ENCODE measurements at places on chromosomes 11 and 22. TPM values are rescaled to one million over a fixed set of nuclear protein-coding genes. Genes with fewer than 3 reads are reported as not detected.

- DNase-seq = no peak
Observed at GRCh38 chr11:69868871-69869270, 49.7 kb upstream of the FGF3 start.

Gene TRAF6
- total RNA-seq = 16.2 TPM

DNA sequence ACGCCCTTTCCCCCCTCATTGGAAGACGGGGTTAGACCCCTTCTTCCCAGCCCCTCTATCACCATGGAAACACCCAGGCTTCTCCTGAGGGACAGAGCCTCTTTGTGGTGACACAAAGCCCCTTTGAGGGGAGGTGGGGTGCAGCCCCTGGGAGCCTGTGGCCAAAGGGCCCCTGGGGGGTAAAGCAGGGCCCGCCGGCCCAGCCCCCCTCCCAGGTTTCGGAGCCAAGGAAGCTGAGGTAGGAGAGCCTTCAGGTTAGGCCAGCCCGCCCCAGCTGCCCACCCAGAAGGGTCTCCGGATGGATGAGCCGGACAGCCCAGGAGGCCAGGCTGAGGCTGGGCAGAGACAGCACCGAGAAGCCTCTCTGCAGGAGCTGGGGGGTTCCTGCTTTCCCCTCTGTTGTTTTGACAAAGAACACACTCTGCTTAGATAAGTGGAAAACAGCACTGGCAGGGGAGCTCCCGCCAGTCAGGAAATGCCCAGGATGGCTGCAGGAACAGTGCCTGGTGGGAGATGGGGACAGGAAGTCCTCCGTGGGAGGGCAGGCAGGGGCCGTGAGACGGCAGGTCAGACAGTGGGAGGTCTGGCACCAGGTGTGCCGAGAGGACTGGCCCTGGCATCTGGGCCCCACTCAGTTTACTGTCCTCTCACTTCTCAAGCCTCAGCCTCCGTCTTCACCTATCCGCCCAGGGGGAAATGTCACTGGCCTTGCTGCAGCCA, 18.2 kb downstream of the ARVCF start:
- DNase-seq = no peak

DNA sequence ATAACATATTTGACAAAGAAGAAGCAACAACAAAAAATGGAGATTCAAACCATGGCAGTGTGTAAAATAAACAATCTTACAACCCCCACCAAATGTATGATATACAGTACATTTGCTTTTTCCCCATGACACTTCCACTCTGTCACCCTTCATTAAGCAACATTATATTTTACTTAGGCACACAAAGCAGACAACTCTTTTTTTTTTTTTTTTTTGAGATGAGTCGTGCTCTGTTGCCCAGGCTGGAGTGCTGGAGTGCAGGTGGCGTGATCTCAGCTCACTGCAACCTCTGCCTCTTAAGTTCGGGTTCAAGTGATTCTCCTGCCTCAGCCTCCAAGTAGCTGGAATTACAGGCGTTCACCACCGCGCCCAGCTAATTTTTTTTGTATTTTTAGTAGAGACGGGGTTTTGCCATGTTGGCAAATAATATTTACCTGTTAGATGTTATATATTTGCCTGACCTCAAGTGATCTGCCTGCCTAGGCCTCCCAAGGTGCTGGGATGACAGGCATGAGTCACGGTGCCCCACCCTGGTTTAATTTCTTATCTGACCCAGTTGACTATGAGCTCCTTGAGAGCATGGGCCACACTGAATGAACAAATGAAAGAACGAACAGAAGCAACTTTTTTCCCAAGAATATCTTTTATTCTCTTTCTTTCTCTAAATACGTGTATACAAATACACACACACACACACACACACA, 5.5 kb upstream of the PCF11 start:
- no peak for DNase-seq

Gene DDX25
- total RNA-seq = not detected

Gene KRTAP5-10
- not detected for total RNA-seq

GRCh38 chr22:43225609-43226008, 38.7 kb upstream of the TTLL12 start:
- DNase-seq = no peak

Gene SCGB1D2
- not detected for total RNA-seq

DNA sequence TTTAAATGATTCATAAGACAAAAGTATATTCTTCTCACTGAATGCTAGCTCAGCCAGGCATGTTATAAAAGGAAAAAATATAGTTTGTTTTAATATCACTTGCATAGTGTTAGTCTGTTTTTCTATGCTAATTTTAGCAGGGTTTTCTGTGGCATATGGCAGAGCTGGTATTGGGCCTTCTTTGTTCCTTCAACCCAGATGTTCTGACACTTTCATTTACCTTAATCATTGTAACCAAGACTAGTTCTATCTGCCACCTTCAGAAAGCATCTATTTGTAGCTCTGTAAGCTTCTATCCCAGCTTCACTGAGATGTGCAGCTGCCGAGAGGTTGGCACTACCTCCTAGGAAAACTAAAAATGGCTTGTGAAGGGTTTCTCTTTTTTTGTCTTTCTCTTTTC, 338.7 kb downstream of the GUCY1A2 start:
- DNase-seq = no peak

Gene OR56A1
- under 0.01 TPM for total RNA-seq

DNA sequence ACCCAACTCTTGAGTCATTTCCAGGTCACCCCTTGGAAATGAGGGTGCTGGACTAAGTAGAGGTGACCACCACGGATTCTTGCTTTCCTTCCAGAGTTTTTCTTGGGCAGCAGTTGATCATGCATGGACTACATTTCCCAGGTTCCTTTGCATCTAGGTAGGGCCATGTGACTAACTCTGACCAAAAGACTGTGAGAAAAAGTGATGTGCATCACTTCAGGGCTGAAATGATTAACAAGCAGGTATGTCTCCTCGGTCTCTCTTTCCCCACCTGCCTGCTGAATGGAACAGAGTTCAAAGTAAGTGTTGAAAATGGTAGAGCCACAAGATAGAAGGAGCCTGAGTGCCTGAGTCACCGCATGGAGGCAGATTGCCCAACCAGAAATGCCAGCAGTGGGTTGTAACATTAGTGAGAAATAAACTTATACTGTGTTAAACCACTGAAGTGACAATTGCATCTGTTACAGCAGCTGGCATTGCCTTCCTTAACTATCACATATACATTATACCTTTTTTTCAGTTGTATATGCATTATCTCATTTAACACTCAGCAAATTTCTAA, 113.5 kb downstream of the MN1 start:
- no peak for DNase-seq

GRCh38 chr22:44154436-44154942, 26.2 kb upstream of the PARVG start:
- DNase-seq = no peak

DNA sequence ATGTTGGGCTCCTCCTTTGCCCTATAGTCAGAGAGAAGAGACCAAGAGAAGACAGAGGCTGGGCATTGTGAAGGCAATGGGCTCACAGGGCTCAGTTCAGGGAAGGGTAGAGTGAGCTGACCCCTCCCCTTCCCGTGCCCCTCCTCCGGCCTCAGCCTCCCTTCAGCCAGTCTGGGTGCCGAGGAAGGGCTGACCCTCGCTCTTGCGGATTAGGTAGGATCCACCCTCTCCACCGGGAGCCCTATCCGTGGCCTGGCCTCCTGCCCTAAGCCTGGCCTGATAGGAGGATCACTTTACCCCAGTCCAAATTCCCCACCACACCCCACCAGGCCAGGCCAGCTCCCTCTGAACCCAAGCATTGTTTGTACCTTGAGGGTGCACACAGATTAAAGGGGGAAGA, 1.8 kb upstream of the PPP1R14B start:
- DNase-seq = no peak

DNA sequence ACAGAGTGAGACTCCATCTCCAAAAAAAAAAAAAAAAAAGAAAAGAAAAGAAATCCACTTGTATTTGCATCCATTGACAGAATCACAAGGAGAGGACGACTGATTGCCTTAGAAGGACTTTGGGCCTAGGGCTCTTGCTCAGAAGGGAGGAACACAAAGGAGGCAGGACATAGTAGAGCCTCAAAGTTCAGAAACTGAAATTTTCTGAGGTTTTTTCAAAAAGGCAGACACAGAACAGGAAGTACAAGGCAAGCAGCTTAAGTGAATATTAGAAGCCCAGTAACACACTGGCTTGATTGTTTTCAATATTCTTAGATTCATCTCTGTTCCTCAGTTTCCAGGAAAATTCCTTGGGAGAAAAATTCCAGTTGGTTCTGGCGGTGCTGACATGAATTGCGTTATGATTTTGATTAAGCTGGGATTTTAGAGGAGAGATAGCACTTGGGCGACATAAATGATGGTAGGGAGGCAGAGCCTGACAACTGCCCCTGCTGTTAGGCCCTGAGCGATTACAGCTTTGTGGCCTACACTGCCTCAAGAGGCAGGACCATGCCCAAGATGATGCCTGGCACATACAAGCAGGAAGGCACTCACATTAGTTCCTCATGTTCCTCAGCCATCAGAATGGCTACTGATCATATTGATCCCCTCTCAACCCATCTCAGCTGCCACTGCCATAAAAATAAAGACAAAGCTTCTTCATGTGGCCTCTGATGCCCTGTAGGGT, 15.3 kb downstream of the CLPB start:
- DNase-seq = no peak

GRCh38 chr11:75524665-75525432, 892 bp downstream of the GDPD5 start:
- no peak for DNase-seq

Gene NCAPH2
- total RNA-seq = 30.9 TPM

- DNase-seq = no peak
Observed at GRCh38 chr11:106468086-106468485, 390.6 kb downstream of the AASDHPPT start.

- DNase-seq = no peak
Observed at GRCh38 chr11:84857746-84858145, 769.4 kb downstream of the DLG2 start.

DNA sequence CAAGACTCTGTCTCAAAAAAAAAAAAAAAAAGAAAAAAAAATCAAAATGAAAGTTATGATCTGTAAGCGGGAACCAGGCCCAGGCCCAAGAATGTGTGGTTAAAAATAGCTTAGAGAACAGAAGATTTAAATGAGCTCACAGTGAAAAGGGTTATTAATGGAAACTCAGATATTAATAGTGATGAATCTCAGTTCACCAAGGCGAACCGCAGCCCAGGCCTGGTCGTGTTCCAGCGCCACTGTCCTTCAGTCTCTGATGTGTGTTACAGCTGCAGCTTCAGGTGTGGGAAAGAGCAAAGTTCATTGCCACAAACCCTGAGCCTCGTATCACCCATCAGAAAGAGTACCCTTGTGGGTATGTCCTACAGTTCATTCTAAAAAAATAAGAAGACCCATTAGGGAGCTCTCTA, 107.1 kb downstream of the GAB2 start:
- DNase-seq = no peak

DNA sequence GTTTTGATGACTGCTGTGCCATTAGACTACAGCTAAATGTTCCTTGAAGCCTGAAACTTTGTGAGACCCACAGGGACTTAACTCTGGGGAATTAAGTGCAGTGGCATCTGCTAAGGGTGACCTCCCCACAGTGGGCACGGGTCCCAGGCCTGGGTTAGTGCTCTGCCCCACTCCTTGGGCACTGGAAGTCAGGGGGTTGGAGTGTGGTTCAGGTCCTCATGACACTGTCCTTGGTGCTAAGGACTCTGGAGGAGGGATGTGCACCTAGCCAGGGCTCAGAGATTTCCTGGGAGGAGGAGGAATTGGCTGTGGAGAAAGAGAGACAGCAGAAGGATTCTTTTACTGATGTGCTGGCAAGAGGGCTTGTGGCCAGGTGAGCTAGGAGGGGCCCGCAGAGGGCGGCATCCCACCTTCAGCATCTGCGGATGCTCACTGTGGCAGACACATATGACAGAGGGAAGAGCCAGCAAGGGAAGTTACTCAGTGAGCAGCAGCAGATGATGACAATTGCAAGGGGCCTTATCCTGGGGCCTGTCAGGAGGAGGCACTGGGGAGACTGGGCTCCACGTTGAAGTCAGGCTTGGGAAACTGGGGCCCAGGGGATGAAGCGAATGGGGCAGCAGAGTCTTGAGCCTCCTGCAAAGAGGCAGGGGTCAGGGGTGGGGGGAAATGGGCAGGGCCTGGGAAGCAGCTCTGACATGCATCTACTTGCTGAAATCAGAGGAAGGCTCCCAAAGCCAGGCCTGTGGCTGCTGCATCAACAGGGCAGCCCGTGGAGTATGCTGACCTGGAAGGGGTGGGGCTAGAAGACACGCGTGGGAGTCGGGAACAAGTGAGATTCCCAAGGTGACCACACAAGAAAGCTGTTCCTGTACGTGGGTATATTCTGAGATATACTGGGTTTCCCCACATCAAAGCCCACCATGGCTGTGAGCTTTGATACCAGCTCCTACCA, 144.0 kb downstream of the MPPED1 start:
- DNase-seq = no peak

GRCh38 chr22:44211946-44212930, 31.5 kb downstream of the PARVG start:
- DNase-seq = no peak

Gene PHOX2A
- not detected for total RNA-seq

Gene ACR
- 0.76 TPM for total RNA-seq

DNA sequence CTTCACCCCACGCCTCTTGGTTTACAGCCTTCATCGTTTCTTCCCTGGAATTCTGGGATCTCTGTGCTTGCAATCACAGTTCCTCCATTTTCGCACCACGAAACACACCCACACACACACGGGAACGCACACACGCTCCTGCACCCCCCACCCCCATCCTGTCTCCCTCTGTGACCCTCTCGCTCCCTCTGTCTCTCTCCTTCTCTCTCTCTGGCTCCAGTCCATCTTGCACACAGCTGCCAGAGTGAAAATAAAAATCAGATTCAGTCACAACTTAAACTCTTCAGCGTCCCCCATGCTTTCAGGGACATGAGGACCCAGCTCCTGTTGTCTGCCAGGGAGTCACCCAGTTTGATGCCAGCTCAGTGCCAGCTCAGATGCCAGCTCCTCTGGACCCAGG, 3.0 kb downstream of the GAL start:
- DNase-seq = no peak

- no peak for DNase-seq
Observed at GRCh38 chr11:15493066-15493465, 378.3 kb downstream of the INSC start.

- DNase-seq = no peak
Observed at GRCh38 chr22:33921525-33922348, 1.5 kb upstream of the LARGE1 start.

- no peak for DNase-seq
Observed at GRCh38 chr11:11396301-11397035, 43.4 kb upstream of the CSNK2A3 start.
